Nucleus accumbens (tissue), 56 donors: ENCODE measurements at places on chromosomes 11 and 22.

DNA sequence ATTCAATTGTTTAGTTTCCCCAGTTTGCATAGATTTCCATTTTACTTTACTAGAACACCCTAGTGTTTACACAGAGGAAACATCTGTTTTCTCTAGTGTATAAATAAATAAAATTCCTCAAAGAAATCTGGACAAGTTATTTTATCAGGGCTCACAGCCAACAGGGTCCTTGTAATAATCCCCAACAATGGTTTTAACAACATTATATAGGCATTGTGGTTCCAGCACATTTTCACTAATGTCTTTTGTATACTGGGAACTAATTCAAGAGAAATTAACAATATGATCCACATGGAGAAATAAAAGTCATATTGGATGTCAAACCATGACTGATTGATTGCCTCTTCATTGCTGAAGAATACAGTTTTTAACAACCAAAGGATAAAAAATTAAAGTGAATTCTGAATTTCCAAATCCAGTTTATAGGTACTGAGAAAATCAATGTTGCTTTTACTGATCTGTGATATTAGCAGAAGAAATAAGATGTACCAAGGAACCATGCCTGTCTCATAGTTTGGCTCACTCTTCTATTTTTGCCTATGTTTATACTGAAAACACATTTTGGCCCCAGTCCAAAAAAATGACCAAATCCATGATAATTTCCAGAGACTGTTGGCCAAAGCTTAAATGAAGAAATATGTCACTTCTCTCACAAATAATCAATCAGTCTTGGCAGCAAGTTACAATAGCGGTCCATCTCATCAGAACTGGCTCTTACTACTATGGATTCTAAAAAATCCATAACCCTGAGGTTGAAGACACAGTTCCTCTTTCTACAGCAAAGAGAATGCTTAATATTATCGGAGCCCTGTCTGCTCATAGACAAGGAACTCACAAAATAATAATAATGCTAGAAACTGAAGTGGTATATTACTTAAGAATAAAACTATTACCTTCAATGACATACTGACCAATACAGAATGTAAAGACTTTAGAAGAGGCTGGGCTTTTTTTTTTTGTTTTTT is 1.4 kb upstream of the MS4A13 start:
- no peak for DNase-seq

DNA sequence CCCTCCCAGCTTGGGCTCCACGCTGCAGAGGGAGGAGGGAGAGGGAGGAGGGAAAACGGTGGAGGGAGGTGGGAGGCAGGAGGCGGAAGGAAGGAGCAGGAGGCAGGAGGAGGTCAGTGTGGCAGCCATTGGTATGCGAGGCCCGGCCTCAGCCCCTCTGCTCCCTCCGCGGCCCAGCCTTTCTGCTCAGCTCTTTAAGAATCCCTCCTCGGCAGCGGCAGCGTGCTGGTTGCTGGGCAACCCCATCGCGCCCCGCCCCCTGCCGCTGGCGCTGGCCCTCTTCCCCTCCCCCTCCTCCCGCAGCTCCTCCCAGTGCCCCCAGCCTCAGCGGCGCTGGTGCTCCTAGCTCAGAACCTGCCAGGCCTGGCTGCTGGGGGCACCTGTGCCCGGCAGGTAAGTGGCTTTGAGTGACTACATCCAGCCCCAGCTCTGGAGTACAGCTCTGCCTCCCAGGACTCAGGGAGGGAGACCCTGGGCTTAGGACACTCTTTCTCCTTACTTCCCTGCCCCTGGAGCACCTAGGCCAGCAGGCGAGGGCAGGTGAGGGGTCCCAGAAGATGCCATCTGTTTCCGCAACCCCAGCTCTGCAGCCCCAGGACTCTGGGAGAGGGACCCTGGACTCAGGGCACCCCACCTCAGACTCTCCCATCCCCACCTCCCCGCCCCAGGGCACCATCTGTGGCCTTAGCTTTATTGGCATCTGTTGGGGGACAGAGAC is 7.2 kb upstream of the FLRT1 start:
- DNase-seq: peak; percentile 19

- DNase-seq: no peak
Observed at GRCh38 chr22:38826801-38827200, 17.0 kb downstream of the NPTXR start.

- peak; percentile 71 for DNase-seq
Observed at GRCh38 chr11:61797263-61797944, 4.7 kb downstream of the FEN1 start.

GRCh38 chr11:131392528-131393255 is 22.3 kb downstream of the NTM start:
- DNase-seq: no peak

DNA sequence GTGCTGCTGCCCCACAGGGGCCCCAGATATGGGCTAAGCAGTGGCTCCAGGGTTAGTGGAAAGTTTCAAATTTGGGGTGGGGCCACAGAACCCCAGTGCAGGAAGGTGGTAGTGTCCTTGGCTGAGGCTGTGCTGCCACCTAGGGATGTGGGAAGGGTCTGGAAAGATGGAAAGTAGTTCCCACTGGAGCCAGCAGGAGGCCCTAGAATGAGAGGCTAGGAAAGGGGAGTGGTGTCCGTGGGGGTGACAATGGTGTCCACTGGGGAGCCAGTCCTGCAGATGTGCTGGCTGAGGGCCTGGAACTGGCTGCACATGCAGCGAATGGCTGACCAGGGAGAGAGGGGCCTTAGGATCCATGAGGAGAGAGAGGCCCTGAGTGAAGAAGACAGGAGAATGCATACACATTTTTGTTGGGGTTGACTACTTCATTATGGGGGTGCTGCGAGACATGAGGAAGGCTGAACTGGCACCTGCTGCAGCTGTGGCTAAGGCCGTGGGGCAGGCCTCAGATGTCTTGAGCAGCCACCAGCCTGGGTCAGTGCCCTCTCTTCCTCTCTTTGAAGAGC is 21.1 kb downstream of the RFPL3 start:
- DNase-seq: peak; percentile 14
